ENCODE measurements at places on chromosomes 16 and 17.

DNA sequence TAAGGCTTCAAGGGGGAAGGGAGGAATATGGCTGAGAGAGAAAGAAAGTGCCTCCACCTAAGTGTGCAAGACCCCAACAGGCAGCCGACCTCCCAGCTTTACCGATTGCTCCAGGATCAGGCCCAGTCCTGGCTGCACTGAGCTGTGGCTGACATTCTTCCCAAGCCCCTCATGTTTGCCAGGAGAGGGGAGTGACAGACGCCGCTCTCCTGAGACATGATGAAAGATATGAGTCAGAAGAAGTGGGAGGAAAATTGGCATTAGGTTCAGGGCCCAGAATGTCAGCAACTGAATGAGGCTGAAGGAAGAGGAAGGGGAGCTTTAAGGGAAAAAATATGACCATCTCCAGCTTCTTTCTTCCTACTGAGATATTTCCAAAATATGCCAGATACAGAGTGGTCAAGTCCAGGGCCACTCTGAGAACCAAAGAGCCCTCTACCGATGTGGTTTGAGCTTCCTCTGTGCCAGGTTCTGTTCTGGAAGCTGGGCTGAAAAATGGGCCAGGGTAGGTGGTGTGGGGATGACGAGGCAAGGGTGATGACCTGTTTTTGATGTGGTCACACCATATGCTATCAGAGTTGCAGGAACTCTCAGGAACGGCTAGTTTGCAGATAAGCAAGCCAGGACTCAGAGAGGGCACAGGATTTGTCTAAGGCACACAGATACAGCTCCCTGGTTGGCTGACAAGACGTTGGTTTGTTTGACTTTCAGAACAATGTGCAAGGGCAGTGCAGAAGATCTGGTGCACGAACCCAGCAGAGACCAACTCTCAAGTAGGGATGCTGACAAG, 176.7 kb downstream of the SOX9 start:
- no peak for DNase-seq

- no peak for DNase-seq
These were observed 4.4 kb upstream of the SCPEP1 start for GRCh38 chr17:56973520-56973919.

- peak; percentile 93 for DNase-seq
These were observed 55.3 kb downstream of the TUBD1 start for GRCh38 chr17:59837308-59838051.

- peak; percentile 89 for DNase-seq
These were observed 119.6 kb downstream of the SPAG9 start for GRCh38 chr17:51000835-51001638.

- no peak for DNase-seq
These were observed 148.9 kb downstream of the SPACA3 start for GRCh38 chr17:33140413-33141099.

- peak; percentile 81 for DNase-seq
These were observed 68.6 kb downstream of the HAPSTR1 start for GRCh38 chr16:9159839-9160550.

DNA sequence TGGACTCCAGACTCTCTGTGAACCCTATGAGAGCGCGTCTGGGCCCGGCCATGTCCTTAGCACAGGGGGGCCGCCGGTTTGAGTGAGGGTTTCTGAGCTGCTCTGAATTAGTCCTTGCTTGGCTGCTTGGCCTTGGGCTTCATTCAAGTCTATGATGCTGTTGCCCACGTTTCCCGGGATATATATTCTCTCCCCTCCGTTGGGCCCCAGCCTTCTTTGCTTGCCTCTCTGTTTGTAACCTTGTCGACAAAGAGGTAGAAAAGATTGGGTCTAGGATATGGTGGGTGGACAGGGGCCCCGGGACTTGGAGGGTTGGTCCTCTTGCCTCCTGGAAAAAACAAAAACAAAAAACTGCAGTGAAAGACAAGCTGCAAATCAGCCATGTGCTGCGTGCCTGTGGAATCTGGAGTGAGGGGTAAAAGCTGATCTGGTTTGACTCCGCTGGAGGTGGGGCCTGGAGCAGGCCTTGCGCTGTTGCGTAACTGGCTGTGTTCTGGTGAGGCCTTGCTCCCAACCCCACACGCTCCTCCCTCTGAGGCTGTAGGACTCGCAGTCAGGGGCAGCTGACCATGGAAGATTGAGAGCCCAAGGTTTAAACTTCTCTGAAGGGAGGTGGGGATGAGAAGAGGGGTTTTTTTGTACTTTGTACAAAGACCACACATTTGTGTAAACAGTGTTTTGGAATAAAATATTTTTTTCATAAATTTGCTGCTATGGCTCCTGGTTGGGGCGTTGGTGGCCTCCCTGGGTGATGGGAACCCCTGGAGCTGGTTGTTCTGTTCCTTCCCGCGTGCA, 23.1 kb downstream of the STAT5A start:
- peak; percentile 66 for DNase-seq

GRCh38 chr16:165539-166374, at the start of gene HBM:
Gene HBM, plus strand, starts transcription at chr16:165978. Its CDS starts 20 bp downstream, at chr16:165998.
- no peak for DNase-seq
